Naive thymus-derived CD4-positive, alpha-beta T cell (primary cell): ENCODE measurements at places on chromosomes 5 and 9. TPM values are rescaled to one million over a fixed set of nuclear protein-coding genes. Genes with fewer than 3 reads are reported as not detected.

The F12 gene
- 0.64 TPM for polyA plus RNA-seq

The ZNF354B gene
- polyA plus RNA-seq: 6.2 TPM

The PCDHGA6 gene
- not detected for polyA plus RNA-seq

DNA sequence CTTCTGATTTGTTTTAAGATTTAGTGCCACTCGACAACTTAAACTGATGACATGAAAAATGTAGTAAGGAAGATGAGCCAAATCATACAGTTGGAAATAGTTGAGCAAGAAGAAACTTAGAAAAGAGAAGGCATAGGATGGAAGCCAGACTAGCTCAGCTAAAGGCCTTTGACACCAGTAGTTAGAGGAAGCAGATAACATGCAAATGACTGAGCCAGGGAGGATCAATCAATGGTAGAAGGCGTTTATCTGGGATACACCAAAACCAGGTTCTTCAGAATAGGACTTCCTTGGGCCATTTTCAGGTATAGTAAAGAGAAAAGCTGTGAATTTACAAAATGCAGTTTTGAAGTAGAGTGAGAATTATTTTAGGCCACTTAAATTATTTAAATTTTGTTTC lies 3.2 kb downstream of the TDRD7 start:
- DNase-seq: no peak

GRCh38 chr9:92064711-92065110 lies 50.5 kb downstream of the SPTLC1 start:
- no peak for DNase-seq

- no peak for DNase-seq
These were observed 6.0 kb upstream of the ZDHHC11 start for GRCh38 chr5:856531-857425.
